ENCODE measurements at places on chromosomes 3 and 15.
A peak's percentile ranks its signal among the peaks of the same experiment; 100 is the strongest.

DNA sequence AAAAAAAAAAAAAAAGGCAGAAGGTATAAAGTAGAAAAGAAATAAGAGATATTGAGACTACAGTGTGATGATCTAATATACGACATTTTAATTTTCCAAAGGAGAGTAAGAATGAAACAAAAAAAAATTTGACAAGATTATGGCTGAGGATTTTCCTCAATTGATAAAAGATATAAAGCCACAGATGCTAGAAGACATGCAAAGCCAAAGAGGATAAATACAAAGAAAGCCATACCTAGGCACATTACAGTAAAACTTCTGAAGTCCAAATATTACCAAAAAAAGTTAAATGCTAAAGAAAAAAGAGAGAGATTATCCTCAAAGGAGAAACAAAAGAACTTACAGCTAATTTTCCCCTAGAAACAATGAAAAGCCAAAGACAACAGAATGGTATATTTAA lies 20.3 kb upstream of the SUSD5 start:
- DNase-seq, result no peak

DNA sequence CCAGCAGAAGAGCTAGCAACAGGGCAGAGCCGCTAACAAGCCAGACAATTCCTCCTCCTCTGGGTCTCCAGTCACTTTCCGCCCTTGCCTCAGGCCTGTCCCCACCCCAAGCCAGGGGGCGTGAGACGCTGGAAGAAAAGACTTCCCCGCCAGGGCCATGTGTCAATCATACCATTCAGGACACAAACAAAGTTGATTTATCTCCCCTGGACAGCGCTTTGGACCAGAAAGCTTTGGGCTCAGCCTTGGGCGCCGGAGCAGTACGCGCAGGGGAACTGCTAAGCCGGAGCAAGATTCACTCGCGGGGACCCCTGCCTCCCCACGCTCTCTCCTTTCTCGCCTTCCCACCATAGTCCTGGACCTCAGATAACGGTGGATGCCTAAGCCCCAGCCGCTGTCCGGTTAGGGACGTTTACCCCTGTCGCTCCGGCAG lies 479 bp downstream of the LRRC2 start:
- DNase-seq, result no peak

DNA sequence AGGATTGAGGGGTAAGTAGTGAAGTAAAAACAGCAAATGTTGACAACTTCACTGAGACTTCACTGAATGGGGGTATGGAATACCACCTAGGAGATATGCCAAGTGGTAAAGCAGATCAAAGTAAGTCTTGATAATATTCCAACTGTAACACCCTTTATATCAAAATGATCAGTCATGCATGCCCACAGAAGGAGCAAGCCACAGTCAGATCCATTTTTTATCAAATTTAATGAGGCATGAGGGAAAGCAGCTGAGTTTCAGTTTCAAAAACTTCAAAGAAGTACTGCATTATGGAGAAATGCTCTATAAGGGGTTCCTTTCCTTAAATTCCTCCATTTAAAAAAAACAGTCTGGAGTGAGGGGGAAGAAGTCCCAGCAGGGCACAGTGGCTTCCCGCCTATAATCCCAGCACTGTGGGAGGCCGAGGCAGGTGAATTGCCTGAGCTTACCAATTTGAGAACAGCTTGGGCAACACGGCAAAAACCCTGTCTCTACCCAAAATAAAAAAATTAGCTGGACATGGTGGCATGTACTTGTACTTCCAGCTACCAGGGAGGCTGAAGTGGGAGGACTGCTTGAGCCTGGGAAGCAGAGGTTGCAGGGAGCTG lies 56.9 kb downstream of the TJP1 start:
- no peak for DNase-seq

- DNase-seq, result peak; percentile 57
Observed at GRCh38 chr15:69060041-69060481, 45.6 kb downstream of the NOX5 start.

DNA sequence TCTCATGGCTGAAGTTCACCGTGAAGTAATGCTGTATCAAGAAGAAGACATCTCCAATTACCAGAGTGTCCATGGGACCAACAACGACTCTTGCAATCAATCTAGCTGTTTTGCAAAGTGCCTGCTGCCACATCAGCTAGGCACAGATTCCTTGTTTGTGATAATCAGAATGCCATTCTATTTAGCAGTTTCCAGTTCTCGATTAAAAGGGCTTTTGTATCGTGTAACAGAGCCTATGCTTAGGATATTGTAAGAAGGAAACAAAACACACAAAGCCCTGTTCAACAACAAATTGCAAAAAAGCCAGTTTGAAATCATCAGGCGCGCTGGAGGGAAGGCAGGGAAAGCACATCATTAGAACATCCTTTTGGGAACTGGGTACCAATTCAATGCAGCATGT lies 26.1 kb downstream of the RASGRF1 start:
- no peak for DNase-seq

DNA sequence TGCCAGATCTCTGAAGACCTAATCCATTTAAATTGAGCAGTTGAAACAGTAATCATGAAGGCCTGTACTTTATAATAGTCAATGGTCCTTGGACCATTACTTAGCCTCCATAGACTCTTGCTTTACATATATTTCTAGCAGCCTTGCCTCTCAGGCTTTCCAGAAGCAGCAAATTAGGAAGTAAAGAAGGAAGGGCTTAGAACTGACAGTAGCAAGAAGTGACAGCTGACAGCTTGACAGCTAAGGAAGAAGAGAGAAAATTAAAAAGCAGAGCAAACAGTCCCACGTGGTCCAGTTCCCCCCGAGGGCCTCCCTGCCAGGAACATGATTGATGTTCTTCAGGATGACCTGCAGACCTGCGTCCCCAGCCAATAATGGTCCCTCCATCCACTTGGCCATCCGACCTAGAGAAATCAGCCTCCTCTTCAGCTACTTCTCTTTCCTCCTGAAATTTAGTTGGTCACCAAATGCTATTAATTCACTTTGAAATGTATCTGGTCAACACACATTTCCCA lies 15.0 kb upstream of the PSMD6 start:
- no peak for DNase-seq

GRCh38 chr3:127658234-127658633 lies 14.5 kb upstream of the ABTB1 start:
- no peak for DNase-seq

DNA sequence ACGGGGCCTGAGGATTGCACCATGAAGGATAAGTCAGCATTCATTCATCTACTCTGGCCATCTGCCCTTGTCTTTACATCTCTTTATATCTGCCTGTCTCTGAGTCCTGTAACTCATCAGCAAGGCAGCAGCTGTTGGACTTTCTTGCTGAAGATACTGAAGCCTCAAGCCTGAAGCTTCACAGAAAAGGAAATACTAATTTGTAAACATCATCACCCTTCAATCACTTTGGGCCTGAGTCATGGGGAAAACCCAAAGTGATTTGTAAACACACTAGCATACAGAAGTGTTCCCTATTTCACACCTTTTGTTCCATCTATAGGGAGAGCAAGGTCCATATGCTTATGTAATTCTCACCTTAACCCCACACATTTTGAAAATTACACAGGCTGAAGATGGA lies 928.2 kb downstream of the EPHA3 start:
- no peak for DNase-seq

DNA sequence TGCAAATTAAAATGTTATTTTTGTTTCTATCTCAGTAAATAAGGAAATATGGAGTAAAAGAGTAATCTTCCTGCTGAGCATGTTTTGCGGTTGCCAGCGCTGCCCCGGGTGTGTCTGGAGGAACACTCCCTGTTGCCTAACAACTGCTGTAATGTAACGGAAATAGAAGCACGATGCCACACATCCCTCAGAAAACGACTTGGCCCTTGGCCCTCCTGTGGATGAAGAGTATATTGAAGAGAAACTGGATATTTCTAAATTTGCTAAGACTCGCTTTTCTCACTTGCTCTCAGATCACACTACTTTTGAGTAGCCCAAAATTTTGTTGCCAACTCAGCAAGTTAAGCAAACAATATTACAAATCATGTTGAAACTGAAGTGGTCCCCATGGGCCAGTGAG lies 18.9 kb downstream of the CX3CR1 start:
- peak; percentile 88 for DNase-seq

- DNase-seq, result no peak
Observed at GRCh38 chr3:54917862-54918261, 10.0 kb downstream of the LRTM1 start.

- DNase-seq, result no peak
Observed at GRCh38 chr3:15787941-15788340, 9.8 kb downstream of the ANKRD28 start.

DNA sequence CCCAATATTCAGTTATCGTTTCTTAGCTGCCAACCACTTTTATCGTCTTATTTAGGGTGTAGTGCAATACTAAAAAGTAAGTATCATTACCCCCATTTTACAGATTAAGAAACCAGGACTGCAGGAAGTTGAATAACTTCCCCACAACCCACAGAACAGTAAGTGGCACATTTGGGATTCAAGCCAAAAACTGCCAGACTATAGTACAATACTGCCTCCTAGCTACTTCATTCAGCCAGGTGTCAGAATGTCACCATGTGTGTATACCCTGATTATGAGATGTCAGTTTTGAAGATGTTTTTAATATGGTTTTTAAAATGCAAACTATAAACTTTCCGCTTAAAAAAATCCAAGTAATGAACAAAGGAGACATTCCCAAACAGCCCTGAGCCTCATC lies 74.2 kb upstream of the PROK2 start:
- DNase-seq, result peak; percentile 60

Data from stomach (tissue), 19 donors.